ENCODE measurements at places on chromosomes 2 and 18.

DNA sequence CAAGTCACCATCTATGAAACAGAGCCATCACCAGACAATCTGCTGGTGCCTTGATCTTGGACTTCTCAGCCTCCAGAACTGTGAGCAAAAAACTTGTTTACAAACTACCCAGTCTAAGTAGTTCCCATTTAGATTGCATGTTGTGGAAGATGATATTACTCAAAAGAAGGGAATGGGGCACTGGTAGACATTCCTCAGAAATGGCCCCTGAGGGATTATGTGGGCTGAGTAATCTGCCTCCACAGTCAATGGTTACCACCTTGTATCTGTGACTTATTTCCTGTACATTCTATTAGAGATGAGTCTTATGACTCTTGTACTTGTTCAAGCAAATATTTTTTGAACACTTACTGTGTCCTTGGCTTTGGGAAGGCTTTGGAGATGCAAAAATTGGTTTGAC is 160.4 kb downstream of the NUP35 start:
- no peak for DNase-seq

- DNase-seq = no peak
These were observed 2.8 kb downstream of the PCBP1 start for GRCh38 chr2:70089983-70090525.

DNA sequence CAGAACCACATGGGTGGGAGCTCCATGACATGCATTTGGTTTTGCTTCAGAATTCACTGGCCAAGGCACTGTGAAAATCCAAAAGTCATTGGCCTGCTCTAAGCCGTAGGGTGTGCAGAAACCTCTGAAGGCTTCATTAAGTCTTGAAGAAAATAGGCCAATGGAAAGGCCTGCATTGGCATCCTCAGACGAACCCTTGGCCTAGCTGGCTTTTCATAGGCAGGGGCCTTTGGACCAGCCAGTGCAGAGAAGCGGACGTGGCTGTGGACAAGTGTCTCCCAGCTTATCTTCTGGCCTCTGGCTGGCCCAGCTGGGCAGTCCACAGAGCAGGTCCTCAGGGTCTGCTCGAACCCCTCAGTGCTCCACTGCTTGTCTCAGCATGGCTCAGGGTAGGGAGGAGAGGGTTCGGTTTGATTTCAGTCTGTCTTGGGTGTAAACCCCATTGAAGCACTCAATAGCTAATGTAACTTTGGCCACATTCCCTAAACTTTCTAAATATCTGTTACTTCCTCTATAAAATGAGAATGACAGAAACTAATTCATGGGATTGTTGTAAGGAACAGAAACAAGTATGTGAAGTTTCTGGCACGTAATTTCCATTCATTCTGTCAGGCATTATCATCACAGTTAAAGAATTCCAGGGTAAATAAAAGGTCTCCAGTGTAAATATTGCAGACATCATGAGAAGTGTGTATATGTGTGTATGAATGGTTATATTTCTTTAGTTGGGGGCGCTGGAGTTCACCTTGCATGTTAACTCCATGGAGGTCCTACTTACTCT is 125.5 kb downstream of the TFCP2L1 start:
- DNase-seq = no peak

GRCh38 chr2:86476918-86477317 is 35.7 kb downstream of the KDM3A start:
- no peak for DNase-seq

GRCh38 chr2:150487537-150488429 is at the start of gene RND3:
TSS of gene RND3 (minus strand) at chr2:150487667. CDS start at chr2:150487417, 250 bp downstream.
- DNase-seq = no peak

Measured in effector CD8-positive, alpha-beta T cell (primary cell).